ENCODE measurements at places on chromosomes 2 and 18.

GRCh38 chr2:76429374-76429773 lies 718.7 kb upstream of the GCFC2 start:
- no peak for DNase-seq

- no peak for DNase-seq
These were observed 38.0 kb downstream of the KCTD1 start for GRCh38 chr18:26510337-26510736.

- no peak for DNase-seq
These were observed 237.7 kb downstream of the SEPTIN10 start for GRCh38 chr2:109376115-109376514.

GRCh38 chr2:67660871-67661270 lies 263.7 kb downstream of the ETAA1 start:
- no peak for DNase-seq

- DNase-seq: no peak
These were observed 46.6 kb downstream of the HNMT start for GRCh38 chr2:138010890-138011289.

DNA sequence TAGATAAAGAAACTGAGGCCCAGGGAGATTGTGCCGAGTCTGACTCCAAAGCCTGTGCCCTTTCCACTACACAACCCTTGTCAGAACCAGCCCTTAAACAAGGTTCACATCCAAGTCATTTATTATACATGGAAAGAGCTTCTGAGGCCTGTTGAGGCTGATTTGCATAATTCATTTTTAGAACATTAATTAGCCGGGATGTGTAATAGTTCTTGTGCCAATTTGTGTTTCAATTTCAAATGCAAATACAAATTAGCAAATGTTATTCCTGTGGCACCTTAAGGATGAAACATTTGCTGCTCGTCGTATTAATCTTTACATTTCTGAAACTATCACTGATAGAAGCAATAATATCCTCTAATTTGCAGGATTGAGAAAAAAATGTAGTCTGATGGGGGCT lies 174.9 kb downstream of the MYCN start:
- no peak for DNase-seq

GRCh38 chr2:190837420-190837819 lies 43.2 kb upstream of the GLS start:
- no peak for DNase-seq

DNA sequence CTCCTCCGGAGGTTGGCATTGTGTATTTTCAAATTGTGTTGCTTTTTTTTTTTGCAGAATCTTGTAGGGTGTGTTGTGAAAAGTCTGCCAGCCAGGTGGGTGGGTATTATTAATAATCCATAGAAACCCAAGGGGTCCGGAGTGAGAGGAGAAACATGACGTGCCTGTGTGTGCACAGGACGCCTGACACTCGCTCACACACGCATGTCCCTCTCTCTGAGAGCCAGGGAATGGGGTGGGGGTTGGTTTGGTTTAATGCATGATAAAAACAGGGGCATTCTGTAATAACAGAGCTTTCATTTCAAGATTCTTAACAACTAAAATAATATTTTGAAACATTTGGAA lies 224.8 kb downstream of the FAM210A start:
- no peak for DNase-seq

GRCh38 chr2:202408546-202409140 lies 32.5 kb downstream of the BMPR2 start:
- no peak for DNase-seq
